HT-29 (cell line): ENCODE measurements at places on chromosomes 2 and 18. TPM values are rescaled to one million over a fixed set of nuclear protein-coding genes. Genes with fewer than 3 reads are reported as not detected.
A peak's percentile ranks its signal among the peaks of the same experiment; 100 is the strongest.

DNA sequence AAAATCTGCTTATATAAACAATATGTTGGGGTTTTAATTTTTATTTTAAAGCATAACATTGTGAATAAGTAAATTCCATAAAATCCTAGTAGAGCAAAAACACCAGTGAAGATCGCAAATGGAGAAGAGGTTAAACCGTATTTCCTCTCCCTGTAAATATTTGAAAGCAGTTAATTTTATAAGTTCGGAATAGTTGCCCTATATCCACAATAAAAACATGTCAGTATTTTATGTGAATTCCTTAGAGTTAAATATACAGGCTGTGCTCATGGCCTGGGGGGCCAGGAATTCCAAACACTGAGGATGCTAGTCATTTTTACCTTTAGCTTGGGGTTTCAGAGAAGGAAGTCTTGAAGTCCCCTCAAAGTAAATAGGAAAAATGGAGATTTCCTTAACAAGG is 135.0 kb downstream of the FIGN start:
- DNase-seq = no peak

The CNDP1 gene
- not detected in 2 replicates for total RNA-seq

The ABCG8 gene
- not detected in 2 replicates for total RNA-seq

DNA sequence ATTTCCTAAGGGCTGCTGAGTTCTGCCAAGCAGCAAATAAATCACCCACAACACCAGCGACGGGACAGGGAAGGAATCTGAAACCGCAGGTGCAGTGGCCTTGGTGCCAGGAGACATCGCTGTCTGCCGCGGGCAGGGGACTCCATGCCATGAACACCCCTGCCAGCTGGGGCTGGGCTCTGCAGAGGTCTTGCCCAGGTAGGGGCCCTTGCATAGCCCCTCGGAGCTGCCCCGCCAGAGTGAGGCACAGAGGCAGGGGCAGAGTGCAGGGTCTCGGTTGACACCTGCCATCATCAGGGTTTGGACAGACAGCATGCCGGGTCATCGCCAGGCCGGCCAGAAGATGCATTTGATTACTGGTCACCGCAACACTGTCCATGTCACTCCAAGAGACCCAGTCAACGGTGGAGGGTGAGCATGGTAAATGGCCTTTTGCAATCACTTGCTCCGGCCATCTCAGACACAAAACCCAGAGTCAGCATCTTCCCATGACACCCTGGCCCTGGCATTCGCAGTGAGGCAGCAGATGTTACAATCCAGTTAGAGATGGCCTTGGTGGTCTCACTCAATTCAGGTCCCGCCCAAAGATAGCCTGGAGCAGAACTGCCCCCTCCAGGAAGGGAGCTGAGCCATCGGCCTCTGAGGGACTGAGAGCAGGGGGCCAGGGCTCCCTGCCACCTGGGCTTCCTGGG is 255.4 kb downstream of the NDUFA10 start:
- DNase-seq = no peak

The CDH19 gene
- total RNA-seq = not detected in 2 replicates

The AKAIN1 gene
- total RNA-seq = not detected in 2 replicates

The IL1RL1 gene
- total RNA-seq = not detected in 2 replicates

The IL36A gene
- not detected in 2 replicates for total RNA-seq

GRCh38 chr18:9814431-9814830 is 71.3 kb upstream of the TXNDC2 start:
- no peak for DNase-seq

GRCh38 chr2:28980368-28981015 is 606 bp upstream of the TOGARAM2 start:
- no peak for DNase-seq

The LGALSL gene
- total RNA-seq = 5.6 and 8.5 TPM in 2 replicates

The OTOS gene
- not detected in 2 replicates for total RNA-seq

DNA sequence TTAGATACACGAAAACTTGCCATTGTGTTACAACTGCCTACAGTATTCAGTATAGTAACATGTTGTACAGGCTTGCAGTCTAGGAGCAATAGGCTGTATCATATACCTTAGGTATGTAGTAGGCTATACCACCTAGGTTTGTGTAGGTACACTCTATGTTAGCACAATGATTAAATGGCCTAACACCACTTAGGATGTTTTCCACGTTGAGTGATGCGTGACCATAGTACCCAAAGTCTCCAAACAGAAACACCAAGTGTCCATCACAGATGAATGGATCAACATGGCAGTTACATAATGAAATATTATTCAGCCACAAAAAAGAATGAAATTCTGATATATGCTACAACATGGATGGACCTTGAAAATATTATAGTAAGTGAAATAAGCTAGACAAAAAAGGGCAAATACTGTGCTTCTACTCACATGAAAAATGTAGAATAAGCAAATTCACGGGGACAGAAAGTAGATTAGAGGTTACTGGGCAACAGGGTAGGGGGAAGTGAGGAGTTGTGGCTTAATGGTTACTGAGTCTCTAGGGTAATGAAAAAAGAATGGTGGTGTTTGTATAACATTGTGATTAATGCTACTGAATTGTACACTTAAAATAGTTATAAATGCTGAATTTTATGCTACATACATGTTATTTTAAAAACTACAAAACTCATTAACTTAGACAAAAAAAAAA is 62.6 kb downstream of the TMEM131 start:
- no peak for DNase-seq

DNA sequence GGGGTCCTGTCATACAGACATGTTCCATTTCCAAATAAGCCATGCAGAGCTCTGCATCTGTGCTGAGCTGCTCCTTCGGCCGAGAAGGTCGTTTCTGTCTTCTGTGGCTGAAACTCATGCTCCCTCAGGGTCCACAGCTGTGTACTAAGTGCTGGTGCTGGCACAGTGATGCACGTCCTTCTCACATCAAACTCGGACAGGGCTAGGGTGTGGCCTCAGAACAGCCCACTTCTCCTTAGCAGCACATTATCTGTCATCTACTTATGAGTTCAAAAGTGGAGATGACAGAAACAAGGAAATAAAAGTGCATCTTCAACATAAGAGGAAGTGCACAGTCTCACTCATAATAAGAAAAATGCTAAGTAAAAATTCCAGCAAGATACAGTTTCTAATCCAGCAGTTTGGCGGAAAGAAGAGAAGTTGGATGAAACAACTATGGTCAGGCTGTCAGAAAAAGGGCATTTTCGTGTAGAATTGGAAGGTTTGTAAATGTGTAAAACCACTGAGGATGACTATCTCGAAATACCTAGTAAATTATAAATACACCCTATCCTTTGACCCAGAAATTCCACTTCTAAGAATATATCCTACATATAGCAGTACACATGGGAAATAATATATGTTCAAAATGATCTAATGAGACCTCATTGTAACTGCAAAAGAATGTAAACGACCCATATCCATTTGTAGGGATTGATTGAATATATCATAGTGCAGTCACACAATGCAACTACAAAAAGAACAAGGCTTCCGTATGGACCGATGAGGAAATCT is 53.7 kb upstream of the APCDD1 start:
- no peak for DNase-seq

GRCh38 chr2:54308186-54308585 is 52.2 kb upstream of the TSPYL6 start:
- no peak for DNase-seq

The C1QL2 gene
- not detected in 2 replicates for total RNA-seq

The DTNA gene
- 0.18 TPM in 1 of 2 replicates, not detected in the other for total RNA-seq

The CNGA3 gene
- not detected in 2 replicates for total RNA-seq

GRCh38 chr2:157971702-157972101 is 95.6 kb upstream of the ACVR1 start:
- no peak for DNase-seq

GRCh38 chr2:9802576-9802993 is 40.7 kb upstream of the TAF1B start:
- DNase-seq = no peak

DNA sequence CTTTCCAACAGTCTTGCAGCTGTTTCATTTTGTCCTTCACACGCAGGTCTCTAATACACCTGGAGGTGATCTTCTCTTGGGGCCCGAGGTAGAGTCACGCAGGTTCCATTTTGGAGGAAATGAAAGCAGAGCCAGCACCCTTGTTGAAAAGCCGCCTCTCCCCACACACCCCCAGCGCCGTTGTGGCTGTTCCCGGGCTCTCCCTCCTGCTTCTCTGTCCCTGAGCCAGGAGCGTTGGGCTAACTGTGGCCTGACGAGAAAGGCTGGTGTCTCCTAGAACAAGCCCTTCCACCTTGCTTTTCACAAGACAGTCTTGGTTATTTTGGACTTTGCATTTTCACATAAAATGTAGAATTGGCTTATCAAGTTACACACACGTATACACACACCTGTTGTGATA is 16.3 kb downstream of the SNED1 start:
- no peak for DNase-seq

The PROKR1 gene
- total RNA-seq = not detected in 2 replicates

- peak; percentile 76 for DNase-seq
Measured at GRCh38 chr2:237122214-237122666, 36.6 kb downstream of the COPS8 start.

The ADGRF3 gene
- total RNA-seq = 0.16 and 0.28 TPM in 2 replicates

DNA sequence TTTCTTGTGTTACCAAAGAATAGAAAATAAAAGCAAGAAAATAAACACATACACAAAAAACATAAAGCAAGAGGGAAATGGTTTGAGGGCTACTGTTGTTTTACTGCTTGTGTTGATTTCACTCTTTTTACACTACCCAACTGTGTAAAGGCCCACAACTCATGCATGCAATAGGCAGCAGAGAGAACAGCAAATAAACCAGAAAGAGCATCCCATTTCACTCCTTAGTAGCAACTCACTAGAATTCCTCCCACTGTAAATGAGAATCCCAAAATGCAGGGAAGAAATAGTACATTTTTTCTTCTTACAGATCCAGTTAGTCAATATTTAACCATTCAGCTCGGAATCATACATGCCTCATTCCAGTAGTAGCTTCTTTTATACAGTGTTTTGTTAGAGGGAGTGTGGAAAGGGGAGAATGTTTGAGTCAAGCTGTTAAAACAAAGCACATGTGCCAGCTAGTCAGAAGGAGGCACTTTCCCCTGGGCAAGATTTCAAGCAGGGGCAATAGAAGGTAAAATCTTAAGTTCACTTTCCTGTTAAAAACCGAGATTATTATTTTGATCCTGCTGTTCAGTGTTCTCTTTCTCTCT is 147.2 kb upstream of the FAM98A start:
- DNase-seq = no peak

The LIMS3 gene
- total RNA-seq = 1.3 and 2.0 TPM in 2 replicates

- no peak for DNase-seq
Measured at GRCh38 chr18:77062518-77063003, 70.0 kb downstream of the MBP start.

GRCh38 chr2:188892636-188893035 is 81.5 kb upstream of the COL3A1 start:
- no peak for DNase-seq

The CNRIP1 gene
- not detected in 2 replicates for total RNA-seq

GRCh38 chr2:145075454-145076062 is 555.6 kb upstream of the ZEB2 start:
- no peak for DNase-seq

The MERTK gene
- 0.34 and 0.46 TPM in 2 replicates for total RNA-seq

- DNase-seq = no peak
Measured at GRCh38 chr18:28729321-28729720, 552.4 kb upstream of the CDH2 start.

DNA sequence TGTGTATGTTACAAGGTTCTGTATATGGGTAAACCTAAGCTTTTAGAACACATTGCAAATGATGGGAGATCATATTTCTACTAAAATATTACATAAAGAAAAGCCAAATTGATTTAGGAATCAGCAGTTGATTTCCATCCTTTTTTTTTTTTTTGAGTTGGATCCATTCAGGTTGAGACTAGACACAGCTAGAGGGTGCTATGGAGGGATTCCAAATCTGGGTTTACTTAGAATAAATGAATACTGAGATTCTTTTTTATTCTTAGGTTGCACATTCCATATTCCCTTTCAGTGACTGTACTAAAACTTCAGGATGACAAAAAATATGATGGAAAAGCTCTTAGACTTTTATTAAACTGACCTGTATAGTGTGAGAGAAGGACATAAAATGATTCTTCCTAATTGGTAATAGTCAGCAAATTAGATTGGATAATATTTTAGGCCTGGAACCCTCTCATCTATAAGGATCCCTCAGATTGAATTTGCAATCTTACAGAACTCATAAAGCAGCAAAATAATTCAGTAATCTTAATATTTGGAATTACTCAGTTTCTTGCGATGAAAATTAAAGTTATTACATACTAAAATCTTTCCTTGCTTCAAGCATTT is 183.3 kb upstream of the SESTD1 start:
- no peak for DNase-seq

DNA sequence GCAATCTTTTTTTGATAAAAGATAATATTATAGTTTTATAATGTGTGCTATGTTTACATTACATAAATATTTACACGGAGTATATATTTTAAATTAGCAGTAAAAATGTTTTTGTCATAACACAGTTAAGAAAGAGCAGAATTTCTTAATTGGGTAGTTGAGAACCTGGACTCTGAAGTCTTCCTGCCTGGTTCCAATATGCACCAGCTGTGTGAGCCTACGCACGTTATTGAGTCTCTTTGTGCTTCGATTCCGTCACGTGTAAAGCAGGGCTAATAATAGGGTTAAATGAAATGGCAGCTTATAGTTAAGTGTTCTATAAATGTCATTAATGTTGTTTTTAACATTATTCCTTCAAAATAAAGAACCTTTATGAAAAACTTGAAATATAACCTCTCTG is 1.2 kb upstream of the CCDC88A start:
- no peak for DNase-seq

The LYPD1 gene
- total RNA-seq = not detected in 2 replicates

The CPLX4 gene
- not detected in 2 replicates for total RNA-seq

GRCh38 chr2:105834931-105835330 is 90.2 kb downstream of the NCK2 start:
- no peak for DNase-seq

DNA sequence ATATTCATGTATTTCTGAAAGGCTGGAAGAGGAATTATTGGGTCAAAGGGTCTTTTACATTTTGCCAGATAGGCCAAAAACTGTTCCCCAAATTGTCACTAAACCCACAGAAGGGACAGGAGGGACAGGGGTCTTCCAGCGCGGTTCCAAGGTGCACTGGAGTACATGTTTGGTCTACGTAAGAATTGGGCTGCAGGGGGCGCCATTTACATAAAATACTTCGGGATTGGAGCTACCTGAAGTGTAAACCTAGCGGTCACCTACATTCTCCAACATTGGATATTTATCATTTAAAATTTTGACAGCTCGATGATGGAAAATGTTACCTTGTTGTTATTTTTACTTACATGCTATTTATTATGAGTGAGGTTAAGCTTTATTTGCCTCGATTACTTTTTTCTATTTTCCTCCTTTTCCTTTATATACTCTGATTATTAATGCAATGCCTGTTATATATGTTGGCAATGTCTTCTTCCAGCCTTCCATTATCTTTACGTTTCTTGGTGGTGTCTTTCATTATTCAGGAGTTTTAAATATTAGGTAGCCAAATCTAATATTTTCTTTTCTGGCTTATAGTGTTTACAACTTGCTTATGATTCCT is 43.0 kb upstream of the RAB6C start:
- DNase-seq = no peak

The GALNT14 gene
- 58.8 and 68.4 TPM in 2 replicates for total RNA-seq

GRCh38 chr2:136005462-136006196 is 20.2 kb upstream of the DARS1 start:
- DNase-seq = no peak

- DNase-seq = no peak
Measured at GRCh38 chr2:212908031-212908430, 243.4 kb downstream of the IKZF2 start.
